ENCODE measurements at places on chromosomes 5 and 9.
A peak's percentile ranks its signal among the peaks of the same experiment; 100 is the strongest.

GRCh38 chr9:18622186-18622836 is 148.4 kb downstream of the ADAMTSL1 start:
- no peak for DNase-seq

DNA sequence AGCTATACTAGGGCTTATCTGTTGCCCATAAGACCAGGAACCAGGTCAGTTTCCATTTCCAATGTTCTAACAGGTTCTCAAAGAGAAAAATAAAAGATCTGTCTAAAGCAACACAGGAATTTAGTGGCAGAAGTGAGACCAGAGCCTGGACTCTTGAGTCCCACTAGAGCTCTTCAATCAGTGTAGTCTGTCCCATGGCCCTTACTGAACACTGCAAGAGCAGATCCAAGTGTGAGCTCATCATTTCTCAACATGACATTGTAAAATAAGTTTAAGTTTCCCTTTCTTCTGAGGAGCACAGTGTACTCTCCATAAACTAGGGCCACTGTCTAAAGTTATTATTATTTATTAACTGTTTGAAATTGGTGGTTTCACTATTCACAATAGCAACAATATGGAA is 8.6 kb upstream of the PAPPA start:
- DNase-seq, result no peak

DNA sequence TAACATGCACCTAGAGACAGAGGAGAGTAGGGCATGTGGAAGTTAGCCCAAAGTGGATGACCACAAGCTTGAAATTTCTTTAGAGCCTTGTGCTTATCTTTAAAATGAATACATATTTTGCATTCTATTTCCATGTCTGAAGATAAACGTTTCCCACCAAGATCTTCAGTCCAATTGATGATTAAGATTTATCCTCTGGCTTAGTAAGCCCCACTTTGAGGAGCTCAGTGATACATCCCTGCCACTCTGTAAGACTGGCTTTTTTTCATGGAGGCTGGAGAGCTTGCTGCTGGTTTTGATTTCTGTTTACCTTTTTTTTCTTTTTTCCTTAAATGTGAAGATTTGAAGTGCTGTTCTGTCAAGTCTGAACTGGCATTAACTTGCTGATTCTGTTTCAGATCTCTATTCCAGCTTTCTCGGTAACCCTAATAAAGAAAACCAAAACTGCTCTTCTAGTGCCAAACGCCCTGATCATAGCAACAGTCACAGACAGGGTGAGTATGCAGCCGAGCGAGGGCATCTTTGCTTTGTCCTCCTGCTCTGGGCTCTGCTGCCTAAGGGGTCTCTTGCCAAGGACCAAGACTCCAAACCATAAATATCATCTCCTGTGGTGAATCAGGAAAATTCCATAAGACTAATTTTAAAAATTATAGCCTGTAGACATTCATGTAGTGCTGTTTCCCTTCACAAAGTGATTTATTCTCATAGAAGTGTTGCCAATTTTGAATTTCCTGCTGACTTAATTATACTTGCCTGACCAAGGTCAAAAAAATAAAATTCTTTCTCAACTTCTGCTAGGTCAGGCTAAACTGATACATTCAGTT is 54.3 kb downstream of the GRAMD2B start:
- no peak for DNase-seq

DNA sequence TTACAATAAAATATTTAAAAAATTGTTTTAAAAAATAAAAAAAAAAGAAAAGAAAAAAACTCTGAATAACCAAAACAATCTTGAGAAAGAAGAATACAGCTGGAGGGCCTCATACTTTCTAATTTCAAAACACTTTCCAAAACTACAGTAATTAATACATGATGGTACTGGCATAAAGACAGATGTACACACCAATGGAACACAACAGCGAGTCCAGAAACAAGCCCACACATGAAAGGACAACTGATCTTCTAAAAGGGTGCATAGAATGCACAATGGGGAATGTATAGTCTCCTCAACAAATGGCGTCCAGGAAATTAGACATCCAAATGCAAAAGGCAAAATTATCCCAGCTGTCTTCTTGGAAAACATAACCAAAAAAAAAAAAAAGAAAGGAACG is 99.6 kb downstream of the LURAP1L start:
- DNase-seq, result no peak

- no peak for DNase-seq
Measured at GRCh38 chr5:149795360-149795759, 65.2 kb downstream of the PPARGC1B start.

DNA sequence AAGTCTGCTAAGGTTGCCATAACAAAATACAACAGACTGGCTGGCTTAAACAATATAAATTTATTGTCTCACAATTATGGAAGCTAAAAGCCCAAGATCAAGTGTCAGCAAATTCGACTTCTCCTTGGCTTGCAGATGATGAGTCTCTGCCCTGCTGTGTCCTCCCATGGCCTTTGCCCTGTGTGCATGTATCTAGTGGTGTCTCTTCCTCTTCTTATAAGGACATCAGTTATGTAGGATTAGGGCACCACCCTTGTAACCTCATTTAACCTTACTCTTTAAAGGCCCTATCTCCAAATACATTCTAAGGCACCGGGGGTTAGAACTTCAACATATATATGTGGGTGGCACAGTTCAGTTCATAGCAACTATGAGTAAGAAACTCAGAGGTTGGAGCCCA is 157.9 kb upstream of the RASA1 start:
- no peak for DNase-seq

DNA sequence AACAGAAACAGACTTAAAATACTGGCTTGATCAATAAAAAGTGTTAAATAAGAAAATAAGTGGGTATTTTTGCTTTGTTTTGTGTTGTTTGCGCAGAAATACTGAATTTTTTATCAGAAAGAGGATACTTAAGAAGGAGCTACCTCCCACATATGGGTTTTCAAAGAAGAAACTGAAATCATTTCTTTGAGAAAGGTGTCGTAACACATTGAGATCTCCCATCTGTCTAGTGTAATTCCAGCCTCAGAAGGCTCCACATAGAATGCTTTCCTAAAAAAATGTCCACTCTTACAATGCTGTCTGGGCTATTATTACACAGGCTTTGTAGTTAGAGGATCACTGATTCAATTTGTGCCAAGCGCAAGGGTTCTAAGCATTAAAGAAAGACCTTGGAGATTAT is 226.2 kb downstream of the EPB41L4A start:
- DNase-seq, result no peak

DNA sequence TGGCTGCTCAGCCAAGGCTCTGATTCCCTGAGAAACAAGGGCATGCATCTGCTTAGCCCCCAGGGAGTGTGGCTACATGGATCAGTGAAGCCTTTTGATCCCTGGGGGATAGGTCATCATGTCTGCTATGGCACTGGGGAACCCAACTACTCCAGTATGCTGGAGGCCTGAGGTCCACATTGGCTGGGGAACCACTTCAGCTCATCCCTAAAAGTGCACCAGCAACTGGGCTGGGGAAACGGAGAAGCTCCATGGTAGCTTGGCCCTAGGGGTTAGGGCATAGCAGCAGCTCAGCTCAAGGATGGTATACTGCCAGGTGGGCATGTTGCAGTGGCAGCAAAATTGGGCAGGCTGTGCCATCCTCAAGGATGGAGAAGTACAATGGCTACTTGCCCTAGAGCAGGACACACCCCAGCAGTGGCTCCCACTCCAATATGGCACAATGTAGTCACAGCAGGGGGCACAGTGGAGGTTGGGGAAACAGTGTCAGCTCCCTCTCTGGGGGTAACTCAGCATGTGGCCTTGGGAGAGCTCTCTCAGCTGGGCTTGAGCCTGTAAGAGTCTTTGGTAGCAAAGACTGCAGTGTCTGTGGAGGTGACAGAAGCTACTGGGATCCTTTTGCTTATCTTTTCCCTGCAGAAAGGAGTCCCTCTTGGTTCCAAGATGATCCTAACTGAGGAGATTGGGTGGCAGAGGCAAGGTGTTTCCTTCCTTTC is 111.5 kb upstream of the FSTL4 start:
- DNase-seq, result no peak

DNA sequence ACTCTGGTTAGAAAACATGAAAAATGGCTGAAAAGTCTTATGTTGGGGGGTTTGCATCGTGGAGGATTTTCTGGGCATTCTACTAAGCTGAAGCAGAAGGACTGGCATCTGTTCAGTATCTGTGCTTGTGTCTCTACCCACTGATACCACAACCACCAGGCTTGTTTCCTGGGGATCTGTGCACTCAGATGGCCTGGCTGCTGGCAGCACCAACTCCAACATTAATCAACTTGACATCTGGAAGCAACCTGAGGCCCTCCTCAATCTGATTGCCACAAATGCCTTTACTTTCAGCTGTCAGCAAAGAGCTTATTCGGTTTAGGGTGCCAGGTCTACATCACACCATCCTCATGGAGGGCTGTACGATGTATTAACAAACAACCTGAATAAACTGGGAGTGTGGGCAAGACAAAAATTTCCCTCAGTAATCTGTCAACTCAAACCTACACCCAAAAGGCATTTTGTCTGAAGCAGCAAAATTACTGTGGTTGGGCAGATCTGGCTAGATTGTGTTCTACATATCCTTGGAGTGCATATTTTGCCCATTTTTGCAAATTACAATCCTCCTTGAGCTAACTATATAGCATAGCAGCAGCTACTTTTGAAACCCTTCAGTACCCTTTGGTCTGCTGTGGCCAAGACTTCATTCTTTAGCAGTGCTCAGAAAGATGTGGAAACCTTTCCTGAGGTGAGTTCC is 74.6 kb downstream of the FOXD1 start:
- DNase-seq, result no peak

DNA sequence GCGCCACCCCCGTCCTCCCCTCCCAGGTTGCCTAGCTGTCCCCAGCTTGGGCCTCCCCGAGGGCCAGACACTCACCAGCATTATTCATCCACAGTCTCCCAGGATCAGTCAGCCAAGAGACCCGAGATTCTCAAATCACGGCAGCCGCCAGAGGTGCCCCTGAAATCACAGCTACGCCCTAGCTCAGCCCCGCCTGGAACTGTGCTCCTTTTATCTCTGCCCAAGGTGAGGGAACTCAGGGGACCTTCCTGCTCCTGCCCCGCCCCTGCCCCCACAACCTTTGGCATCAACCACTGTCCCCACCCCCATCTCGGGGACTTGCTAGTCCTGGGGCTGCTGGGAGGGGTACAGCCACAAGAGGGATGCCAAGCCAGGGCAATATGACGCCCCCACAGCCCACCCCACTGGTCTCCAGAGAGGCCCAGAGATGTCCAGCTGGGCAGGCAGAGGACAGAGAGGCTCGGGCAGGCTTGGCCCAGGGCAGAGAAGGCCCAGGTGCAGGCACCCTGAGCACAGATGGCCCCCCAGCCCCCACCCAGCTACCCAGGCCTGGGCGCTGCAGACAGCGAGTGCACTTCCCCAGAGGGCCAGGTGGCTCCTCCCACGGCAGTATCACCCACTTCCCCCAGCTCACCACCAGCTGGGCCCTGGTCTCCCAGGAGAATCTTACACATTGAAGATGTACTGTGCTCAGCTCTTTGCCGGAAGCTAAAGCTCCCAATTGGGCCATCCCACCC is at the start of gene FUT7:
FUT7 (minus strand) TSS at position 185 of the 737 bp plus-strand sequence; CDS start at position 88, 97 bp downstream.
- no peak for DNase-seq

- DNase-seq, result no peak
Measured at GRCh38 chr5:157400741-157401495, 59.1 kb upstream of the NIPAL4 start.

DNA sequence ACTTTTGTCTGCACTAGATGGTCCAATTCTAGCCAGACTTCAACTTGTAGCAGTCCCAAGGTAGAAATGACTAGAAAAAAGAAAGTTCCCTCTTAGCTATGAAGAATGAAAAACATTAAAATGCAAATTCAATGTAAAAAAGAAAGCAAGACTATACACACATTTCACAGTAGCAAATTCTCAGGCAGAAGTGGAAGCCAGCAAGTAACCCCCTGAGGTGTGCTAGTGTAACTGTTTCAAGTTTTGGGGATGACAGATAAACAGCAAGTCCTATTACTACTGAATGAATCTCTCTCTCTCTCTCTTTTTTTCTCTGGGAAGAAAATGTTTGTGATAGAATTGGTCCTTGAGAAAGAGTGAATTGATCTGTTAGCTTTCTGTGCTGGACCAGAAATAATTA is 185.6 kb downstream of the EFNA5 start:
- no peak for DNase-seq

- DNase-seq, result no peak
Measured at GRCh38 chr5:135446615-135447014, 533 bp downstream of the DCANP1 start.

- DNase-seq, result peak; percentile 69
Measured at GRCh38 chr9:21455320-21455719, 15.1 kb downstream of the IFNA1 start.

GRCh38 chr9:77916820-77917219 is 114.8 kb downstream of the GNAQ start:
- no peak for DNase-seq

DNA sequence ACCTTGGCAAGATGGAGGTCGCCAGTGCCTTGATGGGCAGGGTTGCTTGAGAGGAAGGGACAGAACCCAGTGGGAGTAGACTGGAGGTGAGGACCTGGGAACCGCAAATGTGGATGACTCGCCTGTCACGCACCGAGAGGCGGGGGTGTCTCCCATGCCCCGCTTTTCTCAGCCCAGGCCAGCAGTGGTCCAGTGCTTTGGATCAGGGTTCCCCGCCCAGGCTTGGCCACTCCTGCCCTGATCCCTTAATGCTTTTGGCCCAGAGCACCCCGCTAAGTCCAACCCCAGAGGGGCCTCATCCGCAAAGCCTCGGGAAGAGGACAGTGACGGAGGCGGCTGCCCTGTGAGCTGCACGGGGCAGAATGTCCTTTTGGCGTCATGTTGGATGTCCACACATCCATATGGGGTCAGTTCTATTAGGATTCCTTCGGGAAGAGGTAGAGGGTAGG is 2.4 kb downstream of the MRPS2 start:
- no peak for DNase-seq

GRCh38 chr9:76576344-76576743 is 117.4 kb downstream of the GCNT1 start:
- DNase-seq, result no peak

DNA sequence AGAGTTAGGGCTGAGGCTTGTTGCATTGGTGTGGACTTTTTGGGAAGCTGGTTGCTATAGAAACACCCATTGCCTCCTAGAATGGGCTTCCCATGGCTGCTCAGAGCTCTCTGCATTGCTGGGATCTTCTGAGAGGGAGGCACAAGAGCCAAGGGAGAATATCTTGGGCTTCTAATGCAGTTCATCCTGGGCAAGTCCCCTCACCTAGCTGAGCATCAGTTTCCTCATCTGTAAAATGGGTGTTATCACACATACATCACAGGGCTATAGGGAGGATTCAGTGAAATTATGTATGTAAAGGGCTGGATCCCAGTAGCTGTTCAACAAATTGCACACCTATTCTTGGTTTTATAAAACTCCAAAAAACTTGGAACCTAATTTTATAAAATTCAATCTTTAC is 106.1 kb upstream of the ALDH1B1 start:
- DNase-seq, result no peak

GRCh38 chr5:10540036-10540544 is 23.8 kb upstream of the ANKRD33B start:
- no peak for DNase-seq

DNA sequence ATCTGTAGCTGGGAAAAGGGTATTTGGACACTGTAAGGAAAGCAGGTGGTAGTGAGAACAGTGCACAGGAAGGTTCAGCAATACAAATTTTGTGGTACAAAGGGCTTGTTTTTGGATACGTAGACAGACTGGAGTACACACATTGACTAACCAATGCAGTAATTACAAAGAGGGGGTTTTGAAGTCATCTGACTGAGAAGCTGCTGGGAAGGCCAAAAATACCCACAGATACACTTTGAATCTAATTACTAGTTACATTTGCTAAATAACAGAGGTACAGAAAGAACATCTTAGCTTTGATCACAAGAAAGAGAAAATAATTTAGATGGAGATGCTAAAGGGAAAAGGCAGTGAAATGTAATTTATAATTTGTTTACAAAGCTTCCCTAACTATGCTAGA is 45.9 kb downstream of the PKD2L2 start:
- no peak for DNase-seq

Data from HEK293T (cell line).